ENCODE measurements at places on chromosomes 12 and 14.

DNA sequence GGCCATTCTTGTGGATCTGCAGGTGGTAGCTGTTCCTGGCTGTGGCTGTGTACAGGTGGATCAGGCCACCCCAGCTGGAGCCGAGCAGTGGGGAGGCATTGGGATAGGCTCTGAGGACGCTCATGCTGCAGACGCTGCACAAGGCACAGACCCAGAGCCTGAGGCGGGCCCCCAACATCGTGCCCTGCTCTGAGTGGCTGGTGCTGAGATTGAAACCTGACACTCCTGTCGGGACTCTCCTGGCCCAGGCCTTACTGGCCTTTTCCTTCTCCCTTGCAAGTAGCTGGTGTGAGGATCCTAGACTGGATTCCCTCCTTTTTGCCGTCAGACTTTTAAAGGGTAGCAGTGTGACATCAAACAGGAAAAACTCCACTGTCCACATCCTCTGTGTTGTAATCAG lies at the start of gene FGF23:
FGF23 (minus strand) TSS at position 308 of the 400 bp plus-strand sequence; CDS start at position 178, 130 bp downstream.
- DNase-seq, result no peak

- DNase-seq, result no peak
Measured at GRCh38 chr12:76670776-76671175, 93.1 kb upstream of the ZDHHC17 start.

DNA sequence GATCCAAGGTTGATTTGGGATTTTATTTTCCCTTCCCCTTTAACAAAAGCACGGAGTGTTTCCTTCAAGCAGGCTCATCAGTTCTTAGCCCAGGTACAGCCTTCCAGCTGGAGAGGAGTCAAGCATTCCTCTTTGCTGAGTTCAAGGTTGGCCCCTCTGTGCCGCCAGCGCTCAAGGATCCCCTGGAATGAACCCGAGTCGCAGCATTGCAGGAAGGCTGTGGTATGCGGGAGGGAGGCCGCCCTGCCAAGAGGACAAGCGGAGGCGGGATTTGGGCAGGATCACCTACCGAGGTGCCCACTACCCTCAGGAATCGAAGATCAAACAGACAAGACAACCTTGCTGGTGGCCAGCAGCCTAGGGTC lies 53.9 kb upstream of the NCOR2 start:
- no peak for DNase-seq

DNA sequence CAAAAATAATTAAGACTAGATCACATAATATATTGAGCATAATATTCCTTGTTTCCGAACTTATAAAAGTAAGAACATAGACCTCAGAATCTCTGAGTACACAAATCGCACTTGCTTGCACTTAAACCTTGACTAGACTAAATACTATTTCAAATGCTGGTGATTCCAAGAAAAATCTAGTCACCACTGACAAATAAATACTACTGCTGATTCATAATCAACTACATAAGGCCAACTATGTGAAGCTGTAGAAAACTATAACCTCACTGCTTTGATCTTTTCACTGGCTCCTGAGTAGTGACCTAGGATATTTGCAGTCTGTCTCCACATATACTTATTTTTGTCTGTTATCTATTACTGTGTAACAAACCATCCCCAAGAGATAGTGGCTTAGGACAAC lies 245.4 kb downstream of the DIO2 start:
- DNase-seq, result no peak

GRCh38 chr12:96729886-96730285 lies 177.2 kb upstream of the NEDD1 start:
- DNase-seq, result no peak

- DNase-seq, result no peak
Measured at GRCh38 chr12:79834712-79835376, 100.1 kb downstream of the PPP1R12A start.

DNA sequence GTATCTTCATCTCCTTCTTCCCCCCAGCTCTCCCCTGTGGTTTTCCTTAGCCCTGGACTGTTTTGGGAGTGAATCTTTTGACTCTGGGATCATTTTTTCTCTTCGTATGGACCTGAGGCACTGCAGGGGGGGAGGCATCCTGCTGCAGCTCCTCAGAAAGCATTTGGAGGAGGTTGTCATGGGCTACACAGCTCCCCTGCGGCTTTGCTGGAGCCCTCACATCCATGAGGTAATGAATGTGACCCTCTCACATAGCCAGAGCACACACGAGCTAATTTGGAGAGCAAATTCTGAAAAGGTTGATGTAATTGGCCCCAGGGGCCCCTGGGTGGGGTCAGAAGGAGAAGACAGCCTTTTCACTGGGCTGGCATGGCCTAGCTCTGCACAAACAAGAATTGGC lies 110.9 kb downstream of the PAH start:
- no peak for DNase-seq

DNA sequence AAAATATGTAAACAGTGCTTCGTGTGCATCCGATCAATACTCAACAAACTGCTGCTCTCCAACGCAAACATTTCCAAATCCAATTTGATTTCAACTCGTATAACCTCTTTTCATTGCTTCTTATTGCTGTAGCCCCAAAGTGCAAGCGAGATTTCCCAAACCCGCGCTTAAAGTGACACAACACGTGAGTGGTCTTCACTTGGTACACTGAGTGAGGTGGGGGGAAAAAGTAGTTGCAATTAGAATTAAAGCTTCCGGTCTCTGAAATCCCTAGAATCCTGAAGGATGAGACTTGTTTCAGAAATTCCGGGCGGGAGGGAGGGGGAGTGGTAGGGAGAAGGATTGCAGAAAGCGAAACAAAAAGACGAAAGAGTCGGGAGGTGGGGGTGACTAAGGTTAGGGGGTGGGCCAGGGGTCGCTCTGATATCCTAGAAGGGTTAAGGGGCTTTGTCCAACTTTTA lies 387.5 kb downstream of the BCAT1 start:
- DNase-seq, result peak; percentile 67

GRCh38 chr12:15581006-15581405 lies 208.2 kb downstream of the EPS8 start:
- DNase-seq, result no peak

GRCh38 chr12:127083008-127083949 lies 1183.7 kb upstream of the TMEM132C start:
- peak; percentile 59 for DNase-seq

GRCh38 chr14:59482541-59483331 lies 1.5 kb downstream of the L3HYPDH start:
- peak; percentile 60 for DNase-seq

DNA sequence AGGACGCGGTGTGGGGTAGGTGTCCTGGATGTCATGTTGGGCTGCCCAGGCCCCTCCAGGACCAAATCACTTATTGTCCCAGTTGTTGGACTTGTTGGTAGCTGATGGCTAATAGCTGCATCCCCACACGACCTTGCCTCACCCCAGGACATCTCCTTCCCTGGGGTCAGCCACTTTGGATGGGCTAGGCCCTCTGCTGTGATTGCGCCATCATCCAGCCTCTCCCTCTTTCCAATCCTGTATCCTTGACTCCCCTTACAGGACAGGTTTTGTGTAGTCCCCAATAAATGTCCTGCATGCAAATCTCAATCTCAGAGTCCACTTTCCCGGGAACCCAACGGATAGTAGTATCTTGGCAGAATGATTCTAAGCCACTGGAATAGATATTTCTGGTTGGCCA lies 43.4 kb upstream of the CHST11 start:
- DNase-seq, result no peak

GRCh38 chr14:93073910-93074769 lies 41.6 kb downstream of the ITPK1 start:
- peak; percentile 66 for DNase-seq

DNA sequence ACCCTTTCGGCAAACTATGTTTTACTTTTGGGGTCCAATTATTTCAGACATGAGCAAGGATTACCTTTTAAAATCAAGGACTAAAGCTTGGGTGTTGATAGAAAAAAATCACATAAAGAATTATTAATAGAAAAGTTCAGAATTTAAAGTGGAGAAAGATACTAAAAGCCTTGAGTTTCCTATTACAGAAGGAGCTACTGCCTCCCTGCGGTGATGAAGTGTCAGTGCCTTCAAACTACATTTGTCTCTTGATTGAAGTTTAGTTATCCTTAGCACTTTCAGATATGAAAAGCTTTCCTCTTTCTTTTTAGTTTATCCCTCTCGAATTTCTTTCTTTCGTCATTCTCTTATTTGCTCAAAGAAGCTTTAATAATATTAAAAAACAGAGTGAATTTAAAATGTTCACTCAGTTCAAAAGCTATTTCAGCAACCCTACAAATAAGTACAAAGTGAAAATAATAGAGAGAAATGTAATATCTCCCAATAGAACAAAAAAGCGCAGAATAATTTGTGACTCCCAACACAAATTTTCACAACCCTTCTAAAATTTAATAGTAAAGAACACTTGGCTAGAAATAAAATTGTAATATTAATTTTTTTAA lies 87.6 kb downstream of the SEC23A start:
- DNase-seq, result peak; percentile 26

GRCh38 chr14:22929961-22930364 lies 787 bp upstream of the PRMT5 start:
- DNase-seq, result no peak

GRCh38 chr14:67572608-67573007 lies 27.5 kb downstream of the PIGH start:
- no peak for DNase-seq

DNA sequence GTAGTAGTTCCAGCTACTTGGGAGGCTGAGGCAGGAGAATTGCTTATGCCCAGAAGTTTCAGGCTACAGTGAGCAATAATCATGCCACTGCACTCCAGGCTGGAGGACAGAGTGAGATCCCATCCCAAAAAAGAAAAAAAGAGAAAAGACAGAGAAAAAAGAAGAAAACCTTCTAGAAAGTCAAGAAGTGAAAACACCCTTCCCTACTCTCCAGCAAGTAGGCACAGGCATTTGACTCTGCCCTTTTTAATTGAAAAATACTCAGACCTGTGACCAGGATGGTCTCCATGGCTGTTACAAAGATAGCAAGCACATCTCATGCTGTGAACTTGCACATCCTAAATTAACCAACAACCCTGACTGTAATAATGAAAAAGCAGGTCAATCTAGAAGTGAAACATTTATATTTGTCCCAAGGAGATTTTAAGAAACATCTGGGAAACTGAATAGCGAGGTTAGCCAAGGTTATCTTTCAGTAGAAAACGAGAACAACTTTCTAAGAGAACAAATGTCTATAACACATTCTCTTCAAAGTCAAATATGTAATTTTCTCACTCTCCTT lies 2.0 kb downstream of the TMTC1 start:
- no peak for DNase-seq

GRCh38 chr14:23432946-23433345 lies 2.5 kb downstream of the MYH7 start:
- no peak for DNase-seq

GRCh38 chr12:55927588-55928502 lies at the start of gene PYM1:
TSS of gene PYM1 (minus strand) at chr12:55927894. CDS start at chr12:55927761, 133 bp downstream.
- DNase-seq, result peak; percentile 56

GRCh38 chr14:49196327-49196726 lies 389.9 kb downstream of the RPS29 start:
- DNase-seq, result no peak

GRCh38 chr12:127607146-127607725 lies 659.7 kb upstream of the TMEM132C start:
- no peak for DNase-seq

- no peak for DNase-seq
Measured at GRCh38 chr12:27244689-27245488, 803 bp downstream of the STK38L start.

- DNase-seq, result no peak
Measured at GRCh38 chr14:21846227-21846885, 172.7 kb upstream of the OR4E1 start.

DNA sequence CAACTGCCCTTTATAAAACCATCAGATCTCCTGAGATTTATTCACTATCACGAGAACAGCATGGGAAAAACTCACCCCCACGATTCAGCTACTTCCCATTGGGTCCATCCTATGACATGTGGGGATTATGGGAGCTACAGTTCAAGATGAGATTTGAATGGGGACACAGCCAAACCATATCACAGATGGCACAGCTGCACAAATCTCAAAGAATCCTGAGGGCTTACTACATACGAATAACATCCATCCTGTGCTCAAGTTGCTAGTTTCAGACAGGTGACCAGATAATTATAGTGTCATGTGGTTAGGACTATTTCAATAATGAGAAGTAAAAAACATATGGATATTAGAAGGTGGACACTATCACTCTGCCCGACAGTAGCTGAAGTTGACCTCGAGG lies 211.2 kb downstream of the NUAK1 start:
- DNase-seq, result no peak

DNA sequence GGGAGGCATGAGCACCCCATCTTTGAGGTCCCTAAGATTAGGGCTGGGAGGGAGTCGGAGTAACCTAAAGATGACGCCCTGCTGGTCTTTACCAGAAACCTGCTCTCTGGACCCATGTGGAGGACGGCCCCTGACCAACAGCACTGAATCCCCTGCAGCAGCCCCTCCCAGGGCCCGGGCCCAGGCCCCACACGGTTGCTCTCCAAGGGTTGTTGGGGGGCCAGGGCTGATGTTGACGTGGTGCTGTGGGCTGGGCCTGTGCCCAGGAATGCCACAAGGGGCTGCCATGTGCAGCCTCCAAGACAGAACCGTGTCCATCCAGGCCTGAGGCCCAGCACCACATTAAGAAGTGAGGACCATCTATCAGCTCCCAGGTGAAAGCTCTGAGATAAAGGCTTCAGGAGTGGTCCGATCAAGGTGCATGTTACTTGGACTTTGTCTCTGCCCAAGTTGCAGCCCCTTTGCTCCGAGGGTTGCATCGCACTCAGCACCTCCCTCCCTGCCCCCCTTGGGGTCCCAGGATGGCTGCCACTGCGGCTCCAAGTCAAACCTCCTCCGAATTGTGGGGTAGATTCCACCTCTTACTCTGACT lies 29.6 kb downstream of the LRCOL1 start:
- DNase-seq, result no peak

- DNase-seq, result peak; percentile 13
Measured at GRCh38 chr12:43008953-43009845, 419.7 kb upstream of the PRICKLE1 start.

- peak; percentile 57 for DNase-seq
Measured at GRCh38 chr14:67837011-67837624, 17.5 kb downstream of the RAD51B start.

GRCh38 chr12:41189395-41190251 lies 1.5 kb downstream of the PDZRN4 start:
- peak; percentile 10 for DNase-seq

DNA sequence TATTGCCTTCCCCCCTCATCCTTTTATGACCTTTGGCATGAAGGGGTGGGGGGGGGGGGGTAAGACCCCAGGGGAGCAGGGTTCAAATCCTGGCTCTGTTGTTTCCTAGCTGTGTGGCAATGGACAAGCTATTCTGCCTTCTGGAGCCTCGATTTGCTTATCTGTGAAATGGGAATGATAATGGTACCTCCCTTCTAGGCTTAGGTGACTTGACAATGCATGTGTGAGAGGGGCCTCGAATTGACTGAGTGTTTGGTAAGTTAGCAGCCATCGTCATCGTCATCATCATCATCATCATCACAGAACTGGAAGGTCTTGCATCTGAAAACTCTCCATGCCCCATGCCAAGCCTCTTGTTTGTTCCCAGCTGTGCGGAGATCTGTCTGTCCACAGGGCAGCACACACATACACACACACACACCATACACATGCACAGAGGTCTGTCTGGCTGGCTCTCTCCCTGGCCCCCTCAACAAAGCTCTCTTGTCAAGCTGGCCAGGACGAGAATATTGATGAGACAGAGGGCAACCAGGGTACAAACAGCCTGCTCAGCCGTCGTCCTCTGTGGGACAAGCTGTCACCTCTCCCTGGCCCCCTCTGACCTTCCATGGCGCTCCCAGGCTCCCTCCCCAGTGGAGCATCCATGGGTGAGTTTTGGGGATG lies 5.9 kb upstream of the SDS start:
- no peak for DNase-seq

- peak; percentile 92 for DNase-seq
Measured at GRCh38 chr14:32724867-32725471, 213.7 kb upstream of the NPAS3 start.

GRCh38 chr14:84036840-84037239 lies 1493.1 kb upstream of the FLRT2 start:
- DNase-seq, result peak; percentile 98

GRCh38 chr14:33556382-33557121 lies 394.3 kb downstream of the EGLN3 start:
- no peak for DNase-seq
